ENCODE measurements at places on chromosomes 16 and 17.

GRCh38 chr16:31473264-31473984 is 1.5 kb downstream of the TGFB1I1 start:
- no peak for DNase-seq

DNA sequence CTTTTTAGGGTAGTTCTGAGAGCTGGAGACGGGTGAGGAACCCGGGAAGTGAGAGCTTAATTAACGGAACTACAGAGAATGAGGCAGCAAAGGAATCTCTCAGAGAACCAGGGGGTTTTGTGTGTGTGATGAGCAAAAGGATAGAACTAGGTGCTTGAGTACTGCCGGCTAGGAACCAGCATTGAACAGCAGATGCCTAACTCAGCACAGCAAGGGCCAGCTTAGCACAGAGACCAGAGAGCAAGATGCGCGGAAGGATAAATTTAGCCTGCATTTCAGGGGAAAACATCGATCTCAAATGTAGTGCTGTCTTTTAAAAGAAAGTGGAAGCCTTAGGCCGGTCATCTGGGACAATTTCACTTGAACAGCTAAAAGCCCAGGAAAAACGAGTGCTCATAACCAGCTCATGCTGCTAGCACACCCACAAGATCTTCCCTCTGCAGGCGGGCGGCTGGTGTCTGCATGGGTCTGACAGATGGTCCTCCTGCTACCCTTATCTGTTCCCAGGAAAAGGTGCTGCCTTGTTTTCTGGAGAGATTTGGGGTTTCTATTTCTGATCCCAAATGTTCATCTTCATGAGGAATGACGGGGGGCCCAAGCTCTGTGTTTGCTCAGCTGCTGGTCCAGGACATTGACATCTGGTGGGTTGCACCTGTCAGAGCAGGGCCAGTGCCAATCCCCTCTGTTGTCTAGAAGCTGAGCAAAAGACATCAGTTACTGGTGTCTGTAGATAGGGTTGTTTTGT is 103.9 kb downstream of the SOCS1 start:
- DNase-seq = no peak

DNA sequence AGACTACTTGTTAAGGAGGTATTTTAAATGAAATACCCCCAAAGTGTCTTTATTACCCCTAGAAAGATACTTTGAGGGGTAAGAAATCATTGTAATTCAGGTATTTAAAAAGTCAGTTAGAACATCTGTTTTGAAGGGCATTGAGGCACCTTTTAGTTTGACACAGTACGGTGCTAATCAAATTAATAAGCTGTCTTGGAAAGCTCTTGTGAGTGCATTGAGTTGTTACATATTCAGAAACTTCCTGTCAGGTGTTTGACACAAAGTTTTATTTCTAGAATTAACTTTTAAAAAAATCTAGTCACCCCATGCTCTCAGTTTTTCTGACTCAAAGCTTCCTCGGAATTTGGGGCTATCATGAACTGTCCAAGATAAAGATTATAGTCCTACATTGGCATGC is 4.6 kb downstream of the RBBP6 start:
- DNase-seq = no peak

DNA sequence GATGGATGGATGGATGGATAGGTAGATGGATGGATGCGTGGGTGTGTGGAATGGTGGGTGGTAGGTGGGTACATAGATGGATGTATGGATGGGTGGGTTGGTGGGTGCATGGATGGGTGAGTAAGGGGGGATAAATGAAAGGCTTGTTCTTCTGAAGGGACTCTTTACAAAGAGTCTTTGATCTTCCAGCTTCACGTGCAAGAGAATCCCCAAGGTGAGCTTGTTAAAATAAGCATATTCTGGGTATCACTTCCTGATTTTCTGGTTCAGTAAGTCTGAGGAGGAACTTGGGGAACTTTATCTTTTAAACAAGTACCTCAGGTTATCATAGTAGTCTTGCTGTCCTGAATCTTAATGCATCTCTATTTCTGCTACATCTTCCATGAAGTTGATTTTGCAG is 639.1 kb downstream of the MAF start:
- DNase-seq = no peak

DNA sequence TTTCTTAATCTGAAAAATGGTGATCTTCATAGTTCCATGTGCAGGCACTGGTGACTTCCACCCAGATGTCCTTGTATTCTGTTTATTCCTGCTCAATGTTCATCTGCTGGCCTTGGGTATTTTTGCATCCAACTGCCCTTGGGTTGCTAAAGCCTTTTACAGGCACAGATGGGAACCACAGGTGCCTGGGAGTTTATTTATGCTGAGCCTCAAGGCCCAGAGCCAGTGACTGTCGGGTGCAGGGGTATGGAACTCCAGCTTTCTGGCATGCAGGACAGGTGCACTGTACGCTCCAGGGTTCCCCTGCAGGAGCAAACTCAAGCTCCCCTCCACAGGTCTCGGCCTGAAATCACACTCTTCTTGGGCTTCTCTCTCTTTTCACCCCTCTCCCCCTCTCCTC is 22.3 kb downstream of the DYNLRB2 start:
- DNase-seq = no peak

- no peak for DNase-seq
Measured at GRCh38 chr17:17152385-17152784, 53.7 kb downstream of the PLD6 start.

DNA sequence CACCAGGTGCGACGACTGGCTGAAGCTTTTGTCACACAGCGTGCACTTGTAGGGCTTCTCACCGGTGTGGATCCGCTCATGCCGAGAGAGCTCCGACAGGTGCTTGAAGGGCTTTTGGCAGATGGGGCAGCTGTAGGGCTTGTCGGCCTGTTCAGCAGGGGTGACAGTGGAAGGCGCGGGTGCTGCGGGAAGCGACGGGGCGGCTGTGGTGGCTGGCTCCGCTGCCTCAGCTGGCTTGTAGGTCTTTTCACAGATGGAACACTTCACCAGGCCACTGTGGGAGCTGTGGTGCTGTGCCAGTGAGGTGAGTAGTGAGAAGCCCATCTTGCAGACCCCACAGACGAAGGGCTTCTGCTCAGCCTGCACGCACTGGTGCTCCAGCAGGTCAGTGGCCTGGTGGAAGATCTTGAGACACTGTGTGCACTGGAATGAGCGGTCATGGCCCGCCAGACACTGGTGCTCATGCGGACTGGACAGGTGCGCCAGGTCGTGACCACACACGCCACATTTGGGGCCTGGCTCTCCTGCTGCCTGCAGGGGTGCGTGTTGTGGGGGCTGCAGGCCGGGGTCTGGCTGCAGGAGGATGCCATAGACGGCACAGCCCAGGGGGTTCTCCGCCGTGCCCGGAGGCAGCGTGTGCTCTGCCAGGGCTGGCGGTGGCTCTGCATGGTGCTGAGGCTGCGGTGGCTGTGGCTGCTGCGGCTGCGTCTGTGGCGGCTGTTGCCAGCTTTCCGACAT is 2.8 kb downstream of the ZNF319 start:
- no peak for DNase-seq

DNA sequence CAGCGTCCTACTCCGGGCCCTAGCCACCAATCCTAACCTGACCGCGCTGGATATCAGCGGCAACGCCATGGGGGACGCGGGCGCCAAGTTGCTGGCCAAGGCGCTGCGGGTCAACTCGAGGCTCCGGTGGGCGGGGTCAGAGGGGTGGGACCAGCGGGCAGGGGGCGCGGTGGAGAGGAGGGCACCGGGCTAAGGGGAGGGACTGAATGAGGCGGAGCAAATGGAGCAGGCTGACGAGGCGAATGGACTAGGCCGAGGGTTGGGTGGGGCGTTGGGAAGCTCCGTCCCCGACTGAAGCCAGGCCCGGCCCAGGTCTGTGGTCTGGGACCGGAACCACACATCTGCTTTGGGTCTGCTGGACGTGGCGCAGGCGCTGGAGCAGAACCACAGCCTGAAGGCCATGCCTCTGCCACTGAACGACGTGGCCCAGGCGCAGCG is 4.6 kb downstream of the CARMIL2 start:
- no peak for DNase-seq

- DNase-seq = no peak
Measured at GRCh38 chr16:66621973-66622372, 17.5 kb downstream of the CMTM3 start.

DNA sequence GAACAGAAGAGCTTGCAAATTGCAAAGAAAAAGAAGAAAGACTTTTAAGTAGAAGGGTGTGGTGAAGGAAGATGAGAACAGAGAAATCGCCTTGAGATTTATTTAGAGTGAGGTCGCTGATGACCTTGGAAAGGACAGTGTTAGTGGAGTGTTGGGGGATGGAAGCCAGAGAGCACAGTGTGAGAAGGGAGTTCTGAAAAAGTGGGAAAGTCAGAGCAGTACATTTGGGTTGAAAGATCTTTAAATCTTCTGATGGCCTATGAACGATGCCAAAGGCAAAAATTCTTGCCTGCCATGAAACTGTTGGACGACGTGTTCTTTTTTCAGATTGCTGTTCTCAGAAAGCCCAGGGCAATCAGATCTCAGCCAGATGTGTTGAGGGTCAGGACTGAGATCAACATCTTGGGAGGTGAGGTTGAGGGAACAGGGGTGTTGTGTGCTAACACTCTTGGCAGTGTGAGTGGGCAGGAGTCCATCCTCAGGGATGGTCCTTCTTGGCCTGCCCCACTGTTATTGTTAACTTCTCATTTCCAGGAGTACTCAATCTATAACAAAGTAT is 330.1 kb downstream of the MAP2K6 start:
- no peak for DNase-seq

DNA sequence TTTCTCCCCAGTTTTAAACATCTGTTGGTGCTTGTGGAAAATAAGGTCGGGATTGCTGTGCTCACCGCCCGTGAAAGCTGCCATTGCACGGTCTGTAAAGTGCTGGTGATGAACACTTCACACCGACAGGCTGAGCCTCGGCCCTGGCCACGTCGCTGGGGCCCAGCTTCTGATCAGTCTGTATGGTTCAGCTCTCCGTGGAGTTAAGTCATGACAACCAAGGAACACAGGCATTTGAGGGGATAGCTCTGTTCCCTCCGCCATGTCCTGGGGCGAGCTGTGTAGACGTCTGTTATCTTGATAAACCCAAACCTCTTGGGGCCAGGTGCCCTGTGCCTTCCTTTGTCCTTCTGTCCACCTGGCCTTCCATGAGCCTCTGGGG is 110.6 kb downstream of the METRNL start:
- no peak for DNase-seq

DNA sequence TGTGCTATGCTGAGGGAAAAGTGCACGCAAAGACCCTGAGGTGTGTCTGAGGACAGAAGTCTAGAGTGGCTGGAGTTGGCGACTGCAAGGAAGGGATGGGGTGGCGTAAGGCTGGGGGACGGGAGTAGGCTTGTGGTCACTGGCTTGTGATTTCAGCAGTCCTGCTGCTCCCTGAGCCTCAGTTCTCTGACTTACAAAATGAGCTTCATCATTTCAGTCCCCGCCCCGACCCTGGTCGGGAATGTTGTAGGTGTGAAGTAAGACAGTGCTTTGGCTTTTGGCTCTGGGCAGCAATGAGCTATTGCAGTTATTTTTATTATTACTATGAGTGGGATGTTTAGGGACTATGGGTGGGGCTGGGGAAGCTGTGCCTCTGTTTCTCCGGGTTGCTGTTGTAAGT is 8.6 kb downstream of the ADGRG1 start:
- DNase-seq = no peak

DNA sequence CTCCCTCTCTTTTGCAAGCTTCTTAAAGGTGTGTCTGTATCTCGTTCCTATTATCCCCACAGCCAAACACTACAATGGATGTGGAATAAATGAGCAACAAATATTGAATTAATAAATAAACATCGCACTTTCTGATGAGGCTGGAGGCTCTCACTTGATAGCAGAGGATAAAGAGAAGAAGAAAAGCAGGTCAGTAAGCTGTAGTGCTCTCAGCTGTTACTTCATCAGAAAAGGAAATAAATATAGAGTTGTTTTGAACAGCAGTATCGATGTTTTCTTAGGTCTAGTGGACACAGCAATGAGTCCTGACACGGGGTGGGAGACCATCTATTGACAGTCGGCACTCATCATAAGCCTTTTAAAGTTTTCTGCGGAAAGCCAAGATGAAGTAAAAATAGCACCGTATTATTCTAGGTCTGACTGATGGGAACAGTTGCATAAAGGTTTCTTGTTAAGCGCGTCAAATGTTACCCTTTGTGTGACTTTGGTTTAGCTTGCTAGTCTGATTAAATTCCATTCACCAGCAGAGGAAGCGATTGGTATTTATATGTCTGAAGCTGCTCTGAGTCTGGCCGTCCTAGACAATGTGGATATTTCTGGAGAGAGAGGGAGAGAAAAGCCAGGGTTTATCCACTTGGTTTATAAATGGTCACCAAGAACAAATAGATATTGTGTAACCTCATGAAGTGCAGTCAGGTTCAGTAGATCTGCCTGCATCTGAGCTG is 646.1 kb downstream of the CDH11 start:
- DNase-seq = no peak

DNA sequence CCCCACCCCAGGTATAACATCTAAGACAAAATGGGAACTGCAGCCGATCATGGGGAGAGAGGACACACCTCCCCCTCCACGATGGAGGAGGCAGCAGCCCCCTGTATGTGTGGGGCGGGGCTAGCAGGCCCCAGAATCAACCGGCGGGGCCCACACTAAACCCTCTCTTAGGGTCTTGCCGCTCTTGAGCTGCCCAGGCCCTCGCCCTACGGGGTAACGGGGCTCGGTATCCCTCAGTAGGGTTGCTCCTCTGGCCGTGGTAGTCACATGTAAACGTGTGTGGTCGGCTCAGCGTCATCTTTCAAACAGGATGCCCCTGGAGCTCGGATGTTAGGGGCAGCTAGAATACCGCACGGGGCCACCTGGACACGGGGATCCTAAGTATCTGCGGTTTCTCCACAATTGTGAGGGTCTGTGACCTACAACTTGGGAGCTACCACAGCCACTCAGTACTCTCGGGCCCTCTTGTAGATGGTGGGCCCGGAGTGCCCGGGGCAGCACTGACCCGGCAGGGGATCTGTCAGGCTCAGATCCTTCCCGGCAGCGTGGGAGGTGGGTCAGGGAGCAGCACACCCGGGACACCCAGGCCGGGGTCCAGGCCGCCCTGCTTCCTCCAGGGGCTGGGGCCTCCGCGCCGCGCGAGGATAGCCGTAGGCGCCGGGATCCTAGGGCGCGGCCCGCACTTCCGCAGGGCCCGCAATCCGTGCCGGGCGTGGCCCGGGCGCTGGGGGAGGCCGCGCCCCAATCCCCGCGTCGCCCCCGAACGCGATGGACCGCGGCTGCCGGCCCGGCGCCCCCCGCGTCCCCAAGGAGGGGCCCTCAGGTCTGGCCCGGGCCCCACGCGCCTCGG is 781 bp downstream of the ARHGDIA start:
- DNase-seq = no peak

Measured in activated CD8-positive, alpha-beta memory T cell treated with anti-CD3 and anti-CD28 coated beads for 4 hours (primary cell).